ENCODE measurements at places on chromosomes 2 and 18. TPM values are rescaled to one million over a fixed set of nuclear protein-coding genes. Genes with fewer than 3 reads are reported as not detected.

DNA sequence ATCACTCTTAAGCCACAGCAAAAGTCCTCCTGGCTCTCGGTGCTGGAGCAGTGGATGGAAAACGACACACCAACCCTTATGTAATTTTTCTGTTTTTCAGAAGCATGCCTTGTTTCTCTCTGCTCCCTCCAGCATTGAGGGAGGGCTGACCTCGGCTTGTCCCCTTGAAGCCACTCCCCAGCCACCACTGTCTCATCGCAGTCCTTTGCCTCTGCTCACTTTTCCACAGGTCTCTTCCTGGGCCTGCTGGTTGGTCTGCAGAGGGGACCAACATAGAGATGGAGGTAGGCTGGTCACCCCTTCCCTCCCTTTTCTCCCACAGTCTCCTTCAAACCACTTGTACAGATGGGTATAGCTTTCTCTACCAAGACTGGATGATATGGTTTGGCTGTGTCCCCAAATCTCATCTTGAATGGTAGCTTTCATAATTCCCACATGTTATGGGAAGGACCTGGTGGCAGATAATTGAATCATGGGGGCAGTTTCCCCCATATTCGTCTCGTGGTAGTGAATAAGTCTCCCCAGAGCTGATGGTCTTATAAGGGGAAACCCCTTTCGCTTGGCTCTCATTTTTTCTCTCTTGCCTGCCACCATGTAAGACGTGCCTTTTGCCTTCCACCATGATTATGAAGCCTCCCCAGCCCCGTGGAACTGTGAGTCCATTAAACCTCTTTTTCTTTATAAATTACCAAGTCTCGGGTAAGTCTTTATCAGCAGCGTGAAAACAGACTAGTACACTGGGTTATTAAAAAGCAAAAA, 14.3 kb upstream of the RIOK3 start:
- H3K4me3 ChIP-seq: peak overlapping the region; percentile 89
- peaks cover 21% of the 10 kb centered on the region for H3K4me1 ChIP-seq
- no peaks in the 10 kb centered on the region for H3K36me3 ChIP-seq
- no peaks in the 10 kb centered on the region for H3K27me3 ChIP-seq
- no peak overlapping the region for H3K27ac ChIP-seq
- no peak for DNase-seq

DNA sequence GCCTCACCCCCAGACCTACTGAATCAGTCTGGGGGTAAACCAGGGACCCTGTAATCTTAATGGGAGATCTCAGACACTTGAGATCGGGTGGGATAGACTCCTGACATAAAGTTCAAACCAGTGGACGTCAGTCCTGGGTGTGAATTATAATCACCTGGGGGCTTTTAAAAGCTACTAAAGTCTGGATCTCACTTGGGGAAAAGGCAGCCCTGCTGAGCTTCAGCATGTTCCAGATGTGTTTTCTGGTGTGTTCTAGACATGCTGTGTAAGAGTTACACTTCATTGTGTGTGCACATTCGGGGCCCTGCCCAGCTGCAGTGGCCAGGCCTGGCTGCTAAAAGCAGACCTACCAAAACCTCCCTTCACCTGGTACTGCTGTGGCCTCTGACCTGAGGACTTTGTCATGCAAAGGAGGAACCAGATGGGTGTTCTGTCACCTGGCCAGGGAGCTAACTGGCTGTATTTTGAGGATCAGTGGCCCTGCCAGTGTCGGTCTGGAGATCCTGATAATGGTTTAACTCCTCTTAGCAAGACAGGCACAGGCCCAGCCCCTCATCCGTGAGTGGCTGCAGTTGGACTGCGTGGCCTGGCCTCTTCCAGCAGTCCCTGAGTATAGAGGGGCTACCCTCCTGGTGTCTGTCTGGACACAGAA, 10.6 kb downstream of the RRM2 start:
- H3K27me3 ChIP-seq: no peaks in the 10 kb centered on the region
- no peak overlapping the region for H3K27ac ChIP-seq
- peaks cover 25% of the 10 kb centered on the region for H3K4me1 ChIP-seq
- peaks cover 54% of the 10 kb centered on the region for H3K36me3 ChIP-seq

GRCh38 chr2:143623909-143624260, 494.7 kb downstream of the ARHGAP15 start:
- no peaks in the 10 kb centered on the region for H3K4me1 ChIP-seq
- H3K36me3 ChIP-seq: peaks cover 55% of the 10 kb centered on the region
- no peaks in the 10 kb centered on the region for H3K27me3 ChIP-seq
- no peak for DNase-seq
- H3K27ac ChIP-seq: no peak overlapping the region
- no peak overlapping the region for H3K4me3 ChIP-seq

DNA sequence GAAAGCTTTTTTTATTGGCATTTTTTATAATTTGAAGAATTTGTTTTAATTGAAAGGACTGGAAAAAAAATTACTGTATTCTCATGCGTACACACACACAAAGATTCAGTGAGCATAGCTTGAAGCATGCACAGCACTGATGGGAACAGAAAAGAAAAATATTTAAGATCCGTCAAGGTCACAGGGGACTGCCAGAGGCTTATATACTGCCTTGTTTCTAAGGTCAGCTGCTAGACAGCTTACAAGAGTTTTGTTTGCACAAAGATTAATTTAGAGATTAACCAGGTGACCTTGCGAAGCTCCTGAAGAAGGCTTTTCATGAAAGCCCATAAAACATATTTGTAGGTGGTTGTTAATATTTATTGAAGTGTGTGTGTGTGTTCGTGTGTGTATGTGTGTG, 396.3 kb downstream of the TRIB2 start:
- no peaks in the 10 kb centered on the region for H3K36me3 ChIP-seq
- peaks cover 14% of the 10 kb centered on the region for H3K27me3 ChIP-seq
- no peak for DNase-seq
- H3K27ac ChIP-seq: no peak overlapping the region

GRCh38 chr2:212903413-212903812, 248.0 kb downstream of the IKZF2 start:
- H3K4me3 ChIP-seq: no peak overlapping the region
- no peaks in the 10 kb centered on the region for H3K36me3 ChIP-seq
- no peaks in the 10 kb centered on the region for H3K4me1 ChIP-seq
- peaks cover 3% of the 10 kb centered on the region for H3K27me3 ChIP-seq
- no peak overlapping the region for H3K27ac ChIP-seq
- DNase-seq: no peak

GRCh38 chr2:127313406-127313805, 19.5 kb upstream of the ERCC3 start:
- peaks cover 28% of the 10 kb centered on the region for H3K36me3 ChIP-seq
- no peaks in the 10 kb centered on the region for H3K27me3 ChIP-seq
- no peaks in the 10 kb centered on the region for H3K4me1 ChIP-seq

DNA sequence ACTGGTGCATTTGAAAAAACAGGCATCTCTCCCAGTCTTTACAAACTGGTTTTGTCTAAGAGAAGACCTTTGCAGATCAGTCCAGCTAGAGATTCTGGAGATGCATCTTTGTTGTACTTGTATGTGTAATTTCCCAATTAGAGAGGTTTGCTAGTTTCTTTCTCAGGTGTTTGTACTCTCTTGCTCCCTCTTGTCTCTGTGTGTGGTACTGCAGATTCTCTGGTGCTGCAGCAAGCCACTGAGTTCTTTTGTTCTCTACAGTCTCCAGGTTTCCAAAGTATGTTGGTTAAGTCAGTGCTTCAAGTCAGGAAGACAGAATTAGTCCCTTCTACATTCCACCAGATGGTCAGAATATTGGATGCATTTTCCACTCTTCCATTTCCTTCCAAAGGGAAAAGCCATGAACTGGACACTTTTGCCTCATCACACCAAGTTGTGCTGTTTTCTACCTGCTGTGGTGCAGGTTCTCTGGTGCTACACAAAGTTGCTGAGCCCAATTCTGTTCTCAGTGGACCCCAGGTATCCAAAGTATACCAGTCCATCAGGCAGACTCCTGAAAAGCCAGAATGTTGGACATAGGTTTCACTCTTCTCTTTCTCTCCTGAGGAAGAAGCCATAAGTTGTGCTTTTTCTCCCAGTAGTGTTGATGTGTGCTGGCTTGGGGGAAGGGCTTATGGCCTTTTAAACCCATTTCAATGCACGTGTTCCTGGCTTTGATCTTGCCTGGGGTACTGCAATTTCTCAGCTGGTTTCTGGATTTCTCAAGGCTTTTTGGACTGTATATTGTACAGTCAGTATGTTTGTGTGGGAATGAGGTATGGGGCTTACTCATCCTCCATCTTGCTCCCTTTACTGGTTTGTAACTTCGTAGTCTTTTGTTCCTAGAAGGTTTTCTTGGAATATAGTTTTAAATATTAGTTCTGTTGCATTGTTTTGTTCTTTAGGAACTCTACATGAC, 29.8 kb downstream of the EPC2 start:
- H3K27me3 ChIP-seq: no peaks in the 10 kb centered on the region
- H3K4me1 ChIP-seq: peaks cover 68% of the 10 kb centered on the region
- H3K4me3 ChIP-seq: no peak overlapping the region
- peaks cover 9% of the 10 kb centered on the region for H3K36me3 ChIP-seq
- DNase-seq: peak; percentile 58

DNA sequence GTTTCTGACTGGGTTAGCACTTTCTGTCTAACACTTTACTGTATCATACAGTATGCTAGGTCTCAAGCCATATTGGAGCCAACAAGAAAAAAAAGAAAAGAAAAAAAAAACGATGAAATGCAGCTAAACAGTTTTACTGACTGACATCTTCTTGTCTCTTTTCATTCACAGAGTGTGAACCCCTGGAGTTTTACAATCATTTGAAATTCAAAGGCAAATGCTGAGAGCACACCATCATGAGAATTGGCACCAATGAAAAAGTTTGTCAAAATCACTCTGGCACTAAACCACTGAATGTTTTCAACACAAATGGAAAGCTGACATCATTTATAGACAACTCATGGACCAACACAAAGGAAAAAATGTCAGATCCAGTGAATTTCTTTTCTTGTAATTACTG, 513.3 kb downstream of the LRRTM4 start:
- no peak for DNase-seq
- no peak overlapping the region for H3K4me3 ChIP-seq
- H3K4me1 ChIP-seq: no peaks in the 10 kb centered on the region
- H3K27ac ChIP-seq: no peak overlapping the region

DNA sequence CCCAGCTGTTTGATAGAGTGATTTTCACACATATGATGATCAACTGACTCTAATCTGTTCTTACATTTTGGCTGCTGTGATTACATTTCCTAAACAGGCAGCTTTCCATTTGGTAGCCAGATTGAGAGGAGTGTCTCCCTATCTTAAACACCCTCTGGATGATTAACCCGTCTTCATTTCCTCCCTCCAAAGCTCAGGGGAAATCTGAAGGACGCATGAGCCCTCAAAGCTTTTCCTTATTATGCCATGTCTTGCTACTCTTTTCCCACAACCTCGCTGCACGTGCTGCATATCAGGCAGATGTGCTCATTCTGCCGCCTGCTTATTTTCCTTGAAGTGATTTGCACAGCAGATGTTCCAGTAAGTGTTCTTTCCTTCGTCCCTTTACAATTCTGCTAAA, 837.4 kb downstream of the LRRTM4 start:
- H3K4me3 ChIP-seq: no peak overlapping the region
- H3K36me3 ChIP-seq: no peaks in the 10 kb centered on the region
- no peak overlapping the region for H3K27ac ChIP-seq
- no peaks in the 10 kb centered on the region for H3K4me1 ChIP-seq
- no peak for DNase-seq

- no peak overlapping the region for H3K4me3 ChIP-seq
- no peaks in the 10 kb centered on the region for H3K27me3 ChIP-seq
- H3K4me1 ChIP-seq: no peaks in the 10 kb centered on the region
- no peaks in the 10 kb centered on the region for H3K36me3 ChIP-seq
Measured at GRCh38 chr2:200357845-200358244, 51.4 kb downstream of the SPATS2L start.

GRCh38 chr2:66228128-66228547, 206.8 kb upstream of the MEIS1 start:
- H3K4me1 ChIP-seq: no peaks in the 10 kb centered on the region
- H3K27me3 ChIP-seq: no peaks in the 10 kb centered on the region
- no peak for DNase-seq
- H3K27ac ChIP-seq: no peak overlapping the region

Gene TUBA3E
- total RNA-seq: not detected

Gene SLC8A1
- 0.60 TPM for total RNA-seq

Gene LHCGR
- total RNA-seq: not detected

Data from activated naive CD4-positive, alpha-beta T cell treated with anti-CD3 and anti-CD28 coated beads for 36 hours (primary cell).